NCI-H1048 (cell line): ENCODE measurements at places on chromosomes 1 and 21.

DNA sequence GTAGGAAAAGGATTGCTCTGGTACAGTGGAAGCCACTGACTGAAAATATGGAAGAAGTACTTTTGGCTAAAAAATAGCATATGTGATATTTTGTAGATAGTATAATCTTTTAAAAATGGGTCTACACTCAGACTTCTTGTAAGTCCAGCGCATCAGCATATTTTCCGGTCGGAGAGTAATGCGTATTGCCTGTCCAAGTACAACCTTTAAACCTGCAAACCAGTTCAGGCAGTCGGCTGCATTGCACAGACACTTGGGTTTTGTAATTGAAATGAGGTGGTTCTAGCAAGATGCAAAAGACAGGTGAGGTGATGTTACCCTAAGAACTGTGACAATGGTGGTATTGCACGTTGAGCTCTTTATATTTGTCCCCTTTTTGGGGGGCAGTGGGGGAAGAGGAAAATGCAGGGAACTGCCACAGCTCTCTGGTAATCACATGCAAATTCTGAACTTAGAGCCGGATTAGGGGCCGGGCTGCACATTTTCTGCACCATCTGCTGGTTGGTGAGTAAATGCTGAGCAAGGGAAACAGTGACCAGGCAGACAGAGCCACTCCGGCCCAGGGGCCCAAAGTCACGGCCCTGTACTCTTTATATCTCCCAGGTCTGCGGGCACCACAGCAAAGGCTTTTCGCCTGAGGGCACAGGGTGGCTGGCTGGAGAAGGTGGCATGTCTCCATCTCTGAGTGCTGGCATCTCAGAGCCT lies 2.3 kb downstream of the GPR137B start:
- peak; percentile 44 for DNase-seq

DNA sequence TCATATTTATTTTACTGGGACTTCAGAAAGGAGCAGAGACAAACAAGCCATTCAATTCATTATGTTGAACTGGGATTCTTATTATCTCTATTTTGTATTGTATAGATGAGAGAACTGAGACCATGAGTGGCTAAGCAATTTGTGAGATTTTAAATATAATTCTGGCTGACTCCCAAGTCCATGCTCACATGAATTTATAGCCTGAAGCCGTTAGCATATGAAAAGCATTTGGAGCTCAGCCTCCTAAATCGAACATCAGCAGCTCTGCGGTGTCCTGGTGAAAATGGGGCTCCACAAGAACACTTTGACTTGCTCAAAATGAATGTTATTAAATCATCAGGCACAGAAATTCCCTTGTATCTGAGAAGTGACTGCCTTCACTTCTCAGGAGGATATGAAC lies 96.8 kb upstream of the DPT start:
- peak; percentile 35 for DNase-seq

DNA sequence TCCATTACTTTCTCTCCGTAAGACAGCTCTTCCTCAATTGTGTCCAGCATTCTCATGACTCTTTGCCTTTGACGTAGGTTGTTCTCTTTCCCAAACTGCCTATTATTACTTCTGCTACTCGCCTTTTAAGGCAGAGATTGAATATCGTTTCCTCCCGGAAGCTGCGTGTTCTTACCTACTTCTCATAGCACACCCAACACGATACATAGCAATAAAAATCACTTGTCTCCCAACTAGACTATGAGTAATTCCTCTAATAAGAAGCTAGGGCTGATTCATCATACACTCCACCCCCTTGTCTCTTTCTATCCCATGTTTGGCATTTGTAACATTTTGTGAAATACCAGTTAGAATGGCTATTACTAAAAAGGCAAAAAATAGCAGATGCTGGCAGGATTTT lies 55.8 kb upstream of the SGIP1 start:
- DNase-seq, result no peak

DNA sequence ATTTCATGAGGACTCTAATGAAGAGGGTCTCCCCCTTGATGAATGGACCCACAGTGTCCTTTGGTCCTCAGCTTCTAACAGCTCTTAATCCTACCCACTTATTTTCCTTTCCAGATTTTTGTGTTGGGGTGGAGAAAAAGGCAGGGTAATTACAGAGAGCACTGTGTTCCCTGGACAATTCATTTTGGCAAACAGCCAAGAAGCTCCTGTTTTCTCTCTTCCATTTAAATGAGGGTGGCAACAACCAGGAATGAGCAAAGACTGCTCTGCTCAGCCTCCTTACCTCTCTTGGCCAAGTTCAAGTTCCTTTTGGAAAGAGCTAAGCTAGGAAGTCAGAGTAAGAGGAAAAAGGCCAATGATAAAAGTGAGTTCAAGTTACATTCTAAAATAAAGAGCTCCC lies 11.9 kb downstream of the XKR8 start:
- DNase-seq, result no peak

DNA sequence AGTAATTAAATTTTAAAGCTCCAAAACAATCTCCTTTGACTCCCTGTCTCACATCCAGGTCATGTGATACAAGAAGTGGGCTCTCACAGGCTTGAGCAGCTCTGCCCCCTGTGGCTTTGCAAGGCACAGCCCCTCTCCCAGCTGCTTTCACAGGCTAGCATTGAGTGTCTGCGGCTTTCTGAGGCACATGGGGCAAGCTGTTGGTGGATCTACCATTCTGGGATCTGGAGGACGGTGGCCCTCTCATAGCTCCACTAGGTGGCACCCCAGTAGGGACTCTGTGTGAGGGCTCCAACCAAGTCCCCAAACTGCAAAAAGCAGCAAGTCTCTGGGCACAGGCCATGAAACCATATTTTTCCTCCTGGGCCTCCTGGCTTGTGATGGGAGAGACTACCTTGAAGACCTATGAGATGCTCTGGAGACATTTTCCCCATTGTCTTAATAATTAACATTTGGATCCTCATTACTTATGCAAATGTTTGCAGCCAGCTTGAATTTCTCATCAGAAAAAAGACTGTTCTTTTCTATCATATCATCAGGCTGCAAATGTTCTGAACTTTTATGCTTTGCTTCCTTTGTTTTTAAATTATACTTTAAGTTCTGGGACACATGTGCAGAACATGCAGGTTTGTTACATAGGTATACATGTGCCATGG lies 554.1 kb upstream of the OLFM3 start:
- no peak for DNase-seq

GRCh38 chr1:99674115-99675064 lies 28.5 kb downstream of the PALMD start:
- no peak for DNase-seq

DNA sequence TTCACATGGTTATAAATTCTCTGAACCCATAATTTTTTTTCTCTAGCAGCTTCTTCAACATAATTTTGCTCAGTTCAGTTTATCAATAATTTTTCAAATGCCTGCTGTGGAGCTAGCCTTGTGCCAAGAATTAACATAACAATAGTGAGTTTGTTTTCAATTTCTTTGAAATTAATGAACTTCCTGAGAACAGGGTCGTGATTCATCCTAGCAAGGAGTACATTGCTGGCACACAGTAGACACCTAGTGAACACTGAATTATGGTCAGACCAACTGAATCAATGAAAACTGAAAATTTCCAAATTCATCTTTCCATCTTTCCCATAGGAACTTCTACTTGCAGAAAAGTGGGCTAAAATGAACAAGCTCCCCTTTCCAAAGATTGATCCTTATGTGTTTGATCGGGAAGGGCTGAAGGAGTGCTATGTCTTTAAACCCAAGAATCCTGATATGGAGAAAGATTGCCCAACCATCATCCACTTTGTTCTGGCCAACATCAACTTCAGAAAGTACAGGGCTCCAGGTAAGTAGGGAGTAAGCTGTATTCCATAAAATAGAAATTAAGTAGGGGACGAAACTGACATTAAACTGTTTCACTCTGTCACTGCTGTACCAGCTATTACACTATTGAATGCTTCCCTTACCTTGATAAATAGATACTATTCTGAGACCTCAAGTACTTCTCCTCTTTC lies 148.7 kb downstream of the PLA2G4A start:
- DNase-seq, result no peak

- no peak for DNase-seq
Observed at GRCh38 chr1:6738987-6739676, 37.5 kb upstream of the DNAJC11 start.

DNA sequence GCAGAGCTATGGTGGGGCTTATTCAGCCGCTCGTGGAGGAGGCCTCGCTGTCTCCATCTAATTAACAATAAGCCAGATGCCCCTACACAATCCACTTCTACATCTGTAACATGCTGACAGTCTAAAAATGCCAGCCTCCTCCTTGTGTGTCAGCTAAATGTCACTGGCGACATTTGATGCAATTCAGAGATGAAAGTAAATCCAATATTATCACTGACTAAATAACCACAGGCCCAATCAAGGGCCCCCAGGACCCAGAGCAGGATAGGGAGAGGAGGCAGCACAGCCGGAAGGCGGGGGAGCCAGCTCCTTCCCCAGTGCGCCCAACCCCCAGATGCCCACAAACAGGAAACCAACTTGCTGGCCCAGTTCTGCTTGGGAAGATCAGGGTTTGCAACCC lies 76.6 kb downstream of the DMRTA2 start:
- no peak for DNase-seq

GRCh38 chr1:213423041-213423440 lies 372.0 kb downstream of the RPS6KC1 start:
- no peak for DNase-seq

GRCh38 chr1:18299441-18300338 lies 181.0 kb upstream of the KLHDC7A start:
- DNase-seq, result no peak

DNA sequence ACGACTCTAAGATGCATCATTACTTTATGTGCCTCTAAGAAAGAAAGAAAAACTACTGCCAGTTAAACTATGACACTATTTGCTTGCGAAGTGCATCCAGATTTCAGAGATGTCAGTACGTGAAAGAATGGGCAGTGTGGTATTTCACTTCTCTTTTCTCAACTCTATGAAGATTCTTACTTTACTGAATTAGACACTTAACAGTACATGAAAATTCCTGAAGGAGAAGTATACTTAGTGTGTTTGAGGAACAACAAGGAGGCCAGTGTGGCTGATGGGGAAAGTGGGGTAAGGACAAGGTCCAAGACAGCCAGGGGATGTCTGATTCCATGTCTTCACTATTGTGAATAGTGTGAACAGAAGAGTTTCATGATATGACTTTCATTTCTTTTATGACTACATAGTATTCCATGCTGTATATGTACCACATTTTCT lies 53.9 kb upstream of the HSD17B7 start:
- DNase-seq, result no peak

DNA sequence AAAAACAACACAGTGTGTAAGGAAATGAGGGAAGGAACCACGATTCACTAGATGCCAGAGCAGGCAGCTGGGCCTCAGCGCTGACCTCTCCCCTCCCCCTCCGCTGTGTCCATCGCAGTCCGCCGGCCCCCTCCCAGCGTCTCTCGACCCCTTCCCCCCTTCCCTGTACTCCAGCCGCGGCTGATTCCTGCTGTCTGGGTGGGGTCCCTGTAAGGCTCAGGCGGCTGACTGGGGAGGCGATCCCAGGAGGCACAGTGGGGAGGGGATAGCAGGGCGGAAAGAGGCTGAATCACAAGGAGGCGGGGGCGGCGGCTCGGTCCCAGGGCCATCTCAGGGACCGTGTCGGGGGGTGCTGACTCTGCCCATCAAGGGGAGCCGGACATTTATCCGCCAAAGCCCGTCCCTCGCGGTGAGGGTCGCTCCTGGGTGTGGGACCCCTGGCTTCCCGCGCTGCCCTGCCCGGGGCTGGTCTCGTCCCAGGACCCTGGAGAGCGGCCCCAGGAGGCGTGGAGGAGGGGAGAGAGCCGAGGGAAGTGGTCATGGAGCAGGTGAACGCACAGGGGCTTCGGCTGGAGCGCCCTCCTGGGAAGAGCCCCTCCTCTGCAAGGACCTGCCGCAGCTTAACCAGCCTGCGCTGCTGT lies 241.9 kb downstream of the PTPRU start:
- DNase-seq, result no peak

DNA sequence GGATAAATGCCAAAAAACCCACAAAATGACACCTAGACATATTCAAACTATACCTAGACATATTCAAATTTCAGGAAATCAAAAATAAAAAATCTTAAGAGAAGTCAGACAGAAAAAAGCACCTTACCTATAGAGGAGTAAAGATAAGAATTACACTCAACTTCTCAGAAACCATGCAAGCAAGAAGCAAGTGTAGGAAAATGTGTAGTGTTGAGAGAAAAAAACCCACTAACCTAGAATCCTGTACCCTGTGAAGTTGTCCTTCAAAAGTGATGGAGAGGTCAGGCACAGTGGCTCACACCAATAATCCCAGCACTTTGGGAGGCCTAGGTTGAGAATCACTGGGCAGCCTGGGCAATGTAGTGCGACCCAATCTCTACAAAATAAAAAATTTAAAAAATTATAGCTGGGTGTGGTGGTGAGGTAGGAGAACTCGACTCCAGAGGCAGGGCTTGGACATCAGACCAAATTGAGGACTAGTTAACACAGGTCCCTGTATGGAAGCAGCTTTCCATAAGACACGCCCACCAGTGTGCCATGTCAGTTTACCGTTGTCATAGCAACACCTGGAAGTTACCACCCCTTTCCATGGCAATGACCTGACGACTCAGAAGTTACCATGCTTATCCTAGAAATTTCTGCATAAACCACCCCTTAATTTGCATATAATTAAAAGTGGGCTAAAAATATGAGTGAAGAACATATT lies 20.7 kb downstream of the PDIK1L start:
- no peak for DNase-seq

DNA sequence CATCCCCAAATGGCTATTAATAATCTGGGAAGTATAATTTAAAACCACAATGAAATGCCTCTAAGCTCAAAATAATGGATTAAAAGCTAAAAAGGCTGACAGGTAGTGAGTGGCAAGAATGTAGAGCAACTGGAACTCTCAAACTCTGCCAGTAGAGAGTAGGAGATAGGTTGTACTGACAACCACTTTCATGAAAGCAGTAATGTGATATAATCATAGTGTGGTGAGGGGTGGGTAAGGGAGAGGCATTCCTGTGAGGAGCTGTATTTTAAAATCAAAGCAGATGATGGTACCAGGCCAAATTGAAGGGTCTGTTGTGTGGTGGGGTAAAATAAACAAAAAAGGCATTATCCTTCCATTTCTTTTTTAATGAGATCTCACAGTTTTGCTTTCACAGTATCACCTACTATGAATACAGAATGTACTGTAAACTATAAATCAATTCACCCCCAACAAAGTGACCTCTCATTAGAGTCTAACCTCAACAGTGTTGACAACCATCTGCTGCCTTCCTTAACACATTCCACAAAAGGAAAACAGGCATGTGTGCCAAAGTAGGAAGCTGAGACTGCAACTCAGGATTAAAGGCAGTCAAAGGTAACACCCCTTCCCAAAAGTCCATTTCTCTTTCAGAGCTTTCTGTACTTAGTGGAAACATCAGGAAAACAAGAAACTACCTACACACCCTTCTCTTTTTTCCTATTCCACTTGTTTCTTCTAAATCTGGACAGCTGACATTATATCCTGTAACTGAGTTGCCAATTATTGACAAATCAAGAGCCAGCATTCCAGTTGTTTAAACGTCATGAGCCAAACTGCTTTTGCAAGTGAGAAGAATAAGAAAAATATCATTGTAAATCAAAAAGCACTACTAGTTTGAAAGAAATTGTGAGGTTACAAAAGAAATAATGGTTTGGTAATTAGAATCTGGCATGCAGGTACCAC lies 130.8 kb downstream of the FAF1 start:
- no peak for DNase-seq
